ENCODE measurements at places on chromosomes 12 and 14. TPM values are rescaled to one million over a fixed set of nuclear protein-coding genes. Genes with fewer than 3 reads are reported as not detected.

- H3K4me1 ChIP-seq: peaks cover 5% of the 10 kb centered on the region
- DNase-seq: no peak
- H3K4me3 ChIP-seq: no peak overlapping the region
Observed at GRCh38 chr12:63445224-63445880, 222.9 kb downstream of the DPY19L2 start.

CACNA2D4 gene
- total RNA-seq: 0.28 TPM

PLEKHH1 gene
- 9.5 TPM for total RNA-seq

DNA sequence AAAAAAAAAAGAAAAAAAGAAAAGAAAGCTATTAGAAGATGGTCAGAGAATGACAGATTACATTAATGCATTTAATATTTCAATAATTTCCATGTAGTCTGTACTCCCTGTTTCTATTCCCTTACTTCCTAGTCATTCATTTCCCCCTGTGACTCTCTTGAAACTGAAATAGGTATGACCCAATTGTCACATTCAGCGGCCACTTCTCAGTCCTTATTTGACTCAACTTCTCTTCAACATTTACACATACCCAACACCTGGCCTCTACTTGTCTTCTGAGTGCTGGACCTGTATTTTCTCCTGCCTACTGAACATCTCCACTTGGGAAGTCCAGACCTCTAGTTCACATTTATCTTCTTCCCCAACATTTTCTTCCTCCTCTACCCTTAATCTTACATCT, 7.2 kb downstream of the EEA1 start:
- no peak overlapping the region for H3K27ac ChIP-seq
- H3K4me1 ChIP-seq: peaks cover 5% of the 10 kb centered on the region
- H3K27me3 ChIP-seq: peaks cover 2% of the 10 kb centered on the region
- no peak for DNase-seq
- H3K36me3 ChIP-seq: peaks cover 6% of the 10 kb centered on the region
- no peak overlapping the region for H3K4me3 ChIP-seq

DNA sequence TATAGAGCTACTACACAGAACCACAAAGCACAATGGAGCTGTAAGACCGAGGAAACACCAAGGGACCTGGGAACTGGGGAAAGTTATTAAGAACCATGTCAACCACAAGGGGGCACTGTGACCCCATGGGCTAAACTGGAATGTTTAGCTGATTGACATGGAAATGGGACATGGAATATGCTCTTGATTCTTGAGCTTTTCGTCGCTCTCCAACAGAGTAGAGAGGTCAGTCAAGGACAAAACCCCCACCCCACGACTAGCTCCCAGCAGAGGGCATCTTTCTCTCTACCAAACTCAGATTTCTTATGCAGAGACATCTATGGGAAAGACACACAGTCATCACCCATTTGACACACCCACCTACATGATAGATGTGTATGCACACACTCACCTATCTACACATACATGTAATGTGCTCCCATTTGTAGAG, 10.1 kb downstream of the NDRG2 start:
- H3K27me3 ChIP-seq: peaks cover 11% of the 10 kb centered on the region
- H3K36me3 ChIP-seq: peaks cover 10% of the 10 kb centered on the region
- no peak overlapping the region for H3K4me3 ChIP-seq
- H3K27ac ChIP-seq: no peak overlapping the region

GRCh38 chr12:25107920-25108319, 87.0 kb downstream of the DNAI7 start:
- DNase-seq: no peak
- no peak overlapping the region for H3K27ac ChIP-seq
- H3K4me1 ChIP-seq: no peaks in the 10 kb centered on the region
